Mesendoderm (in vitro differentiated cells): ENCODE measurements at places on chromosomes 2 and 18.

- DNase-seq: no peak
Observed at GRCh38 chr2:242056026-242056425, 186.5 kb downstream of the RTP5 start.

- peak; percentile 43 for DNase-seq
Observed at GRCh38 chr2:86622519-86623042, 1.1 kb downstream of the RNF103 start.

DNA sequence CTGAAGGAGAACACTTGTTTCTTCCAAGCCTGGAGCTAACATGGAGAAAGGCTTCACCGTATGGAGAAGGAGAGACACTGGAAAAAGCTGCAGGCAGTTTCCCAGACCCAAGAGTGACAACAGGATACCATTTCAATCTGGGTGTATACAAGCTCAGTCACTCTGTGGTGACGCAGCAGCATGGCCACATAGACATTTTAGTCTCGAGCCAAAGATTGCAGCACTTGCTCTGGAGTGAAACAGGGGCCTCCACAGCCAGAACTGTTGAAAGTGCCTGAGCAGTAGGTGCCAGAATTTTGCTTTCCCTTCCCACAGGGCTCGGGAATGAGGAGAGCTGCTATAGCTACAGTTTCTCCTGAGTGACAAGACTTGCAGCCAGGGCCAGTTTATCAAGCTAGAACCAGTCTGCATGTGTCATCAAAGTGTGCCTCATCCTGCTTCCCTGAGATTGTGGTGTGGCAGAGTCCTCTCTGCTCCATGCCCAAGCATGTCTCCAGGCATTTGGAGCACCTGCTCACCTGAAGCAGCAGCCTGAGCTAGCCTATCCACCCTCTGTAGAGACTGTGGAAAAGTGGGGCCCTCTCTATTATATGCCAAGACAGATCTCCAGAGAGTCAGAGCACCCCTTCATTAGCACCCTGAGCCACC, 234.6 kb upstream of the CDH19 start:
- no peak for DNase-seq

- DNase-seq: no peak
Observed at GRCh38 chr2:46528880-46529279, 49.5 kb downstream of the TMEM247 start.

- no peak for DNase-seq
Observed at GRCh38 chr2:169713331-169713730, 19.1 kb downstream of the PHOSPHO2 start.

DNA sequence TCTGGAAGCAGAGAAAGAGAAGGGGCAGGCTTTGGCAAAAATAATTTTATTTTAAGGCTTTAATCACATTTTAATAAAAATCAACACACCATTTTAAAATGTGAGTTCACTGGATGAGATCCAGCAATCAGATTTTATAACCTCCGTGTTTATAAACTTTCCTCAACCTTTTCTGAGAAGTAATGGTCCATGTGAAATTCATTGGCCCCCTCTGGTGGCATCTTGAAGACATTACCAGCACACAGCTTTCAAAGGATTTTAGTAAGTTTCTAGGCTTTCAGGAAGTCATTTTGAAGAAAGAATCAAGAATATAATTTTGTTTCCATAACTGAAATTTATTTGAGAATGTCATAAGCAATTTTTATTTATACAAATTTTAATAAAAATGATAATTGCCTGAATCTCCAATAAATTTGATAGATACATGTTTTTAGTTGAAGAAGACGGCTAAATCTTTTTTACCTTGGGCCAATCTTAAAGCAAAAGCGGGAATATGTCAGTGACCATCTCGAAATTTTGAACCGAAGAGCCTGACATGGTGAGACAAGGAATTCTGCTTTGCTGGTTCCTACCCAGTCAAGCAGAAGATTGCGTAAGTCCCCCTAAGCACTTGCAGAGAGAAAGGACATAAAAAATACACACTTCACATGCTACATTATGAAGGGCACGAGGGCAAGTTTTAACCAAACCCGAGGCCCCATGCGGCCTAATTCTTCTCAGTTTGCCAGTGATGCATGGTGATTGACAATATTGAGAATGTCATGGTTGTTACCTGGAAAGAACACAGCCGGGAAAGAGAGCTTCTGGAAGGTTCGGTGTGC, 128.4 kb upstream of the CBLN2 start:
- DNase-seq: peak; percentile 60

GRCh38 chr2:241814643-241815476, 5.9 kb downstream of the NEU4 start:
- no peak for DNase-seq

GRCh38 chr2:201955231-201955630, 78.4 kb upstream of the FZD7 start:
- DNase-seq: no peak

GRCh38 chr2:29405266-29405665, 290.1 kb downstream of the CLIP4 start:
- no peak for DNase-seq

DNA sequence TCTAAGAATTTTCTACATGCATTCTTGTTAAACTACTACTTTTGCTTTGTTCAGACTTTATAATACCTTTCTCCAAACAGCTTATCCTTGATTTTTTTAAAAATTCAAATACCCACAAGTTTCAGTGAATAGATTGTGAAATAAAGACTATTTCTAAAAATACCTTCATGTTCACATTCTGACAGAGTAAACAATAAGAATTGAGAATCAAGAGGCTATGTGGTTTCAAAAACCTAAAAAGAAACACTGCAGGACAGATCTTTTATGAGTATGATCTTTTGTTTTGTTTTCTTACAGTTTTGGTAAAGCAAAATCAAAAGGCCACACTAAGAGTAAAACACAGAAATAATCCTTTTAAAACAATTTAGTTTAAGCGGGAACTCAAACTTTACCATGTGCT, 21.2 kb downstream of the ALS2 start:
- no peak for DNase-seq

DNA sequence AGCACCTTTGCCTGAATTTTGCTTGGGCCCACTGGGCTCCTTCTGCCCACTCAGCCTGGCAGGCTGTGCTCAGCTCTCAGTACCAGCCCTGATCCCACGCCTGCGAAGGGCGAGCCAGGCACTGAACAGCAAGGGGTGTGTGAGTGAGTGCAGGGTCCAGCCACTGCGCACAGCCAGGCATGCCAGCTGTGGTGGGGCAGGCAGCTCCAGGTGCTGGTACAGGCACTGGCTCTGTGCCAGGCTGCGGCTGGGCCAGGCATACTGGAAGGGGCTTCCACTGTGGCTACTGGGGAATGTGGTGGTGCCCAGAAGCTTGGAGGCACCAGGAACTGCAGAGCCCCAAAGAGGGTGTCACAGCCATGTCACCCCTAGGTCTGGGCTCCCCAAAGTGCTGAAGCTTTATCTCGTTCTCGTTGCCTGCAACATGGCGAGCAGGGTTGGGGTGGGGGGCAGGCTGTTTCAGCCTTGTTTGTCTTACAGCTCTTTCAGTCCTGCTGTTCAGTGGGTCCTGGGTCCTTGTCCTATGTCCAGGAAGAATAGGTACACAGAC, 8.8 kb downstream of the DYSF start:
- DNase-seq: no peak

DNA sequence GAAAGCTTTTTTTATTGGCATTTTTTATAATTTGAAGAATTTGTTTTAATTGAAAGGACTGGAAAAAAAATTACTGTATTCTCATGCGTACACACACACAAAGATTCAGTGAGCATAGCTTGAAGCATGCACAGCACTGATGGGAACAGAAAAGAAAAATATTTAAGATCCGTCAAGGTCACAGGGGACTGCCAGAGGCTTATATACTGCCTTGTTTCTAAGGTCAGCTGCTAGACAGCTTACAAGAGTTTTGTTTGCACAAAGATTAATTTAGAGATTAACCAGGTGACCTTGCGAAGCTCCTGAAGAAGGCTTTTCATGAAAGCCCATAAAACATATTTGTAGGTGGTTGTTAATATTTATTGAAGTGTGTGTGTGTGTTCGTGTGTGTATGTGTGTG, 396.3 kb downstream of the TRIB2 start:
- DNase-seq: no peak

- no peak for DNase-seq
Observed at GRCh38 chr2:62040926-62041325, 135.5 kb downstream of the COMMD1 start.

GRCh38 chr18:2303517-2304238, 267.6 kb downstream of the METTL4 start:
- no peak for DNase-seq

DNA sequence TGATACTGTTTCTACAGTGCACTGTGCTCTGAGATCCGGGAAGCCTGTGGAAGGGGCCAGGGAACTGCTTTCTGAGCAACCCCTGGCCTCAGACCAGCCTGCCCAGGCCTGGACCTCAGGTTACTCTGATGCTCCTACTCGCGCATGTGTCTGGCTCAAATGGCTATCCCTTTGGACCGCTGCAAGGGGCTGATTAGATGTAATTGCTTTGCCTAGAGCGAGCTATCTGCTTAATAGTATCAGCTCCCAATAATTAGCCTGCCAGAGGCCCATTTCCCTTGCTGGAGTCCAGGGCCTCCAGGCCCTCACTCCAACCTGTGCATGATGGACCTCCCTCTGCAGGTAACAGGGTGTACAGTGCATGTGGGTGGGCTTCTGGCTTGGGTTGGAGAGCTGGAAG, 7.2 kb upstream of the KCNK3 start:
- DNase-seq: no peak

GRCh38 chr18:26928670-26929313, 63.3 kb upstream of the AQP4 start:
- DNase-seq: no peak

DNA sequence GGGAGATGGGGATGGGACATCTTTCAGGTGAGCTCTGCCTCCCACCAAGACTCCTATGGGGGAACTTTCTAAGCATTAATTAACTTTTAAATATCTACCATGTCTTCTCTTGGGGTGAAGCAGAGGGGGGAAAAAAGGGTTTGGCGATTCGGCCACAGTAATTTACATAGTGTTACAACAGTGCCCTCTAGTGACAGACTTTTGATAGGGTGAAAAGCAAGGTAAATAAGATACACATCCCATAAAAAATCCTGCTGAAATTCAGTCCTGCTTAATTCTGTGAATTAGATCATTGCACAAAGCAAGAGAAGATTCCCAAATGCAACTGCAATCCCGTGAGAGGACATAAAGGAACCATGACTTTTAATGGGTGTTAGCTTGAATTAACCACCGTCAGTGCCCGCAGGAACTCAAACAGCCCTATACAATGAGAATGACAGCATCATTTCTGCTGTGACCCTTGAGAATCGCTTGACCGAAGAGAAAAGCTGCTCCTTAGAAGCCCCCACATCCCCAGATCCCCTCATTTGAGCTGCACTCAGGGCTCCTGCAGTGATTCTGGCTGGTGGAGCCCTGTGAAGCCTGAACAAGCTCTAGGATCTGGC, 32.8 kb downstream of the FAM124B start:
- DNase-seq: peak; percentile 65

DNA sequence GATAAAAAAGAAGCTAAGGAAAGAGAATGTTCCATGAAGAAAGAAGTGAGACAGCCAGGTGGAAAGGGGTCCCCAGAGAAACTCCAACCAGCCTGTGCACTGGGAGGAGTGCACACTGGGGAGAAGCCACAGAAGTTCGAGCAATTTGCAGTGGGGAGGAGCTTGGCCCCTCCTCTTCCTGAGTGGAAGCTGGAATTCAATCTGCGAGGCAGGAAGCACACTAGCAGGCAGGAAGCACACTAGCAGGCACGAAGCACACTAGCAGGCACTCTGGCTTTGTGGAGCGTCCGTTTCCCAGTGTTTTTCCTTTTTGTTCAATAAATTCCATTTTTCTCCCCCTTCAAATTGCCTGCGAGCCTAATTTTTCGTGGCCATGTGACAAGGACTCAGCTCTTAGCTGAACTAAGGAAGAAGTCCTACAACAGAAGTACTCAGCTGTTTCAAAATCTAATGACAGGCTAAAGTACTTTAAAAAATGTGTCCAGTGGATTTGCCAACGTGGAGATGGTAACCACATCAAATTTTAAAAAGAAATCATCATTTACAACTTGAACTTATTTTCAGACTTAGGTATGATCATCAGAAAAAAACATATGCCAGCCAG, 21.4 kb upstream of the SPIRE1 start:
- DNase-seq: peak; percentile 11

GRCh38 chr2:158795195-158795924, at the start of gene DAPL1:
Gene DAPL1, plus strand, starts transcription at chr2:158795317. Its CDS starts 56 bp downstream, at chr2:158795373.
- DNase-seq: peak; percentile 81

DNA sequence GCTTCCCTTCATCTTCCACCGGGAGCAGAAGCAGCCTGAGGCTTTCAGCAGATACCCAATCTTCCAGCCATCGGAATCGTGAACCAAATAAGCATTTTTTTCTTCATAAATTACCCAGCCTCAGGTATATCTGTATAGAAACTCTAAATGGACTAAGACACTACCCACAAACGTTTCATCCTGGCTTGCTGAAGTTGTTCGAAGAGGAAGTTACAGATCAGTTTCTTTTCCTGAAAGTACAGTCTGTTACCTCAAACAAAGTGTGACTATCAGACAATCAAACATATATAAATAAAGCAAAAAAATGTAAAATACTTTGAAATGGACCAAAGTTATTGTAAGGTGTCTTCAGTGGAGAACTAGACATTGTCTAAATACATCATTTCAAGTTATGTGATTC, 97.9 kb downstream of the MREG start:
- no peak for DNase-seq
